ENCODE measurements at places on chromosomes 16 and 17.

- DNase-seq, result no peak
These were observed 46.3 kb downstream of the MRM1 start for GRCh38 chr17:36647636-36648035.

DNA sequence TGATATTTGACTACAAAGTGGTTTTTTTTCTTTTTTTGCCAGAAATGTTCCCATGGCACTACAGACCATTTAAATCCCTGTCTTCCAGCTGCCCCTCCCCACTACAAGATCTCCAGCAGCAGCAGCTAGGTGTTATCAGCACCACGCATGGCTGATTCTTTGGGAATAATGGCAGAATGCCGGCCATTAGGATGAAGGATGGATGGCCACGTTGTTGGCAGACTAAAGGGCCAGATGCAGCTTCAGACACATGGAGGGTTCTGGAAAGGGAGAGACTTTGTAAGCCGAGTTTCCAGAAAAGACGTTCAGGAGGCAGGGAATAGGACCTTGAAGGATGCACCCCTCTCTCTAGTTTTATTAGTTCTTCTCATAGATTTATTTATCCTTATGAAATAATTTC is 10.3 kb upstream of the MED9 start:
- DNase-seq, result no peak

DNA sequence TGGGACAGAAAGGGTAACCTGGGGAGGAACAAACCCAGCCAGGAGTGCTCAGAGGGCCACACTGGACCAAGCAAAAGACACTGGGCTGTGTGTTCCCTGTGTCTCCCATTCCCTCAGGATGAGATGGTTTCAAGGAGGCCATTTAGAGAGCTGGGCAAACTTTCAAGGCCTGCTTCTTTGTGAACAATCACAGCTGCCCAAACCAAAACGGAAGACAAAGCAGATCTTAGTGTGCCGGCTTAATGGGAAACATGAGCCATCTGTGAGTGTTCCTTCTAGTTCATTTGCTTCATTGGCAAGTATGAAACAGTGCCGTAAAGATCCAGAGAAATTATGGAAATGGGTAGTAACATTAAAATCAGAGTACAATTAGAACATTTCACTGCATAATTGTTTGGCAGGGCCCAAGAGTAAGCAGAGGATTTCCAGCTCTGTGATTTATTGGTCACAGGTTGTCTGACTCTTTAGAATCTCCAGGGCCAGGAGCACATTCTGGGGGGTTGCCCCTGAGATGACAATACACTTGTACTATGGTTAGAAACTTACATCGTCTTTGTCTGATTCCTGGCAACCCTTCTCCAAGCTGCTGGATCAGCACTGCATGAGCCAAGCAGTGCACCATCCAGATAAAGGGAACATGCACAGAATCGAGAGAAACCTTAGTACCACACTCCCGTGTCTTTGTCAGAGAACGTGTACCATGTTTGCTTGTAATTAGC is 412.1 kb downstream of the RBFOX1 start:
- no peak for DNase-seq

GRCh38 chr17:63475491-63476412 is 1.1 kb upstream of the ACE start:
- DNase-seq, result no peak

GRCh38 chr17:71753070-71753469 is 367.8 kb upstream of the SOX9 start:
- DNase-seq, result no peak

DNA sequence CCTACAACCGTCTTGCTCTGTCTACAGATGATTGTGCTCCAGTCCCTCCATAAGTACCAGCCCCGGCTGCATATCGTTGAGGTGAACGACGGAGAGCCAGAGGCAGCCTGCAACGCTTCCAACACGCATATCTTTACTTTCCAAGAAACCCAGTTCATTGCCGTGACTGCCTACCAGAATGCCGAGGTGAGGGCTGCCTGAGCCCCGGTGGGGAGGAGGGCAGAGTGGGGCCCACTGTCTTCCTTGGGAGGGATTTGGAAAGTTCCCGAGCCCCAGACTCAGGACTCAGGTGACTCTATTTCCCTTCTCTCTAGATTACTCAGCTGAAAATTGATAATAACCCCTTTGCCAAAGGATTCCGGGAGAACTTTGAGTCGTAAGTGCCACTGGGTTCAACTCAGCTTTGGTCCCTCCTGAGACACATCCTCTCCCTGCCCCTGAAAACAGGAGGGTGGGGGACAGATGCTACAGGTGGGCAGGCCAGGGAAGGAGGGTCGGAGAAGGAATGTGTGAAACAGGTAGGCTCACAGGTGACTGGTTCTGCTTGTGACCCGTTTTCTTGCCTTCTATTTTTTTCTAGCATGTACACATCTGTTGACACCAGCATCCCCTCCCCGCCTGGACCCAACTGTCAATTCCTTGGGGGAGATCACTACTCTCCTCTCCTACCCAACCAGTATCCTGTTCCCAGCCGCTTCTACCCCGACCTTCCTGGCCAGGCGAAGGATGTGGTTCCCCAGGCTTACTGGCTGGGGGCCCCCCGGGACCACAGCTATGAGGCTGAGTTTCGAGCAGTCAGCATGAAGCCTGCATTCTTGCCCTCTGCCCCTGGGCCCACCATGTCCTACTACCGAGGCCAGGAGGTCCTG is 11.4 kb downstream of the TBX21 start:
- no peak for DNase-seq

- no peak for DNase-seq
These were observed 89.4 kb downstream of the CHD9NB start for GRCh38 chr16:52963212-52963854.

DNA sequence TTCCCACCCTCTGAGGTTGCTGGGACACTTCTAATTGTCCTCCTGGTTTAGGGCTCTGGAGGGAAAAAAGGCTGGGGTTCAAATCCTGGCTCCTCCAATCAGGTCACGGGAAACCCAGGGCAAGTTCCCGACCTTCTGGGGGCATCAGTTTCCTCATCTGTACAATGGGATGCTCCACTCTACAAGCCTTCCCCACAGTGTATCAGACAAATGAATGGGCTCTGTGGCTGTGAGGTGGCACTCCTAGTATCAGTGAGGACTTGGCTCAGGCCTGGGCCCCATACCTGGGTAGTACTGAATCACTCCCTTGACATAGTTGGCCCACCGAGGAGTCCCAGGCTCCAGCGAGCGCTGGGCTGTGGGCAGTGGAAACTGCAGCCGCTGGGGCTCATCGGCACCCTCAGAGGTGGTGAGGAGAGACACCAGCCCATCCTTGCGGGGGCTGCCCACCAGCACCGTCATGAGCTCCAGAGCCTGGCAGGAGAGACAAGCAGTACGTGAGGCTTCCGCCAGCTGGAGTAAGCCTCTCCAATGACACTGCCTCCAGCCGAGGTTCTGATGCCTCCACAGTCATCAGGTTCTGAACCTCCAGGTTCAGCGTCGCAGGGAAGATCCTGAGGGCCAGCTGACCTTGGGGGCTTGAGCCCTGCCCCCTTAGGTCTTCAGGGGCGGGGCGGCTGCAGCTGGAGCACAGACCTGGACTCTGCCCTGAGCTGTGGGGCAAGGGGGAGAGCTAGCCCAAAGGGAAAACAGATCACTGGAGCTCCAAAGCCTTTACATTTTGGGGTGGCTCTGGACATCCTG is 1.2 kb downstream of the GALK1 start:
- DNase-seq, result no peak

DNA sequence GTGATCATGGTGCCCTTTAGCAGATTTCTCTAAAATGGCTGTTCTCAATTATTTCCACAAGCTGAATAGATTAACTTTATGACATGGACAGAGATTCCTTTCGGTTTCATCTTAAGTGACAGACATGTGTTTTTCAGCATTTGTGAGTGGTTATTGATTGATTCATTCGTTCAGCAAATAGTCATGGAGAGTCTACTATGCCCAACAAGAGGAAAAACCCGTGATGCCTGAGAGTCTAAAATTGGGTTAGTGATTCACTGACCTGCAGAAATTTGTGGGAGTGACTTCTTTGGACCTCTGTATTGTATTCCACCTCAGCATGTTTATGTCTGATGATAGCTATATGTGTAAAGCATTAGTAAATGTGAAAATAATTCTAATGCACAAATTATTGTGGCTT is 28.0 kb upstream of the DUSP14 start:
- DNase-seq, result no peak

All from stromal cell of bone marrow (primary cell).